ENCODE measurements at places on chromosomes 1 and 21.

- DNase-seq = peak; percentile 52
These were observed 27.8 kb upstream of the SUMO3 start for GRCh38 chr21:44845418-44846223.

GRCh38 chr1:229452956-229453801, 19.3 kb upstream of the ACTA1 start:
- DNase-seq = no peak

- DNase-seq = no peak
These were observed 514 bp downstream of the AGL start for GRCh38 chr1:99850459-99851291.

GRCh38 chr1:68180441-68181164, 51.7 kb downstream of the WLS start:
- no peak for DNase-seq

- DNase-seq = no peak
These were observed 30.9 kb downstream of the GPR137B start for GRCh38 chr1:236173174-236173767.

GRCh38 chr21:17631195-17631594, 18.5 kb upstream of the BTG3 start:
- DNase-seq = no peak

DNA sequence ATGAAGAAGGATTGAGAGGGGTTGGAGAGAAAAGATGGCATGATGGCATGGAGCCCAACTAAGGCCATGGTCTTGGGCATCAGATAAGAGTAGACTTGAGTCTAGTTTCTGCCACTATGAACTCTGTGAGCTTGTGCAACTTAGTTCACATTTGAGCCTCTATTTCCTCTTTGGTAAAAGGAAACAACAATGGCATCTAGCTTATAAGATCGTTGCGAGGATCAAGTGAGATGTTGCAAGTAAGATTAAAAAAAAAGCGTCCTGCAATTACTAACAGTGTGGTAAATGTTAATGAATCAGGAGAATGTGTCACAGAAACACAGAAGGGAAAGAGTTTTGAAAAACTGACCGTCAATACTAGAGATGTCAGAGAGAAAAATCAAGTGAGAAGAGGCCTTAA, 202.9 kb upstream of the FGGY start:
- no peak for DNase-seq

DNA sequence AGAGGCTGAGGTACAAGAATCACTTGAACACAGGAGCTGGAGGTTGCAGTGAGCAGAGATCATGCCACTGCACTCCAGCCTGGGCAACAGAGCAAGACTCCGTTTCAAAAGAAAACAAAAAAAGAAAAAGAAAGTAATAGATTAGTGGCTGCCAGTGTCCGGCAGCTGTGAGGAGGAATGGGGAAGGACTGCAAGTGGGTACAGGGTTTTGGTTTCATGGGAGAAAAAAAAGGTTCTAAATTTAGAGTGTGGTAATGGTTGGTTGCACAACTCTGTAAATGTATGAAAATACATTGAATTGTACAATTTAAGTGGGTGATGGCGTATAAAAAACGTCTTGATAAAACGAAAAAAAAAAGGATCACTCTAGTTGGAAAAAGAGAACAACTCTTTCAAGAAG, 6.7 kb downstream of the TAF1A start:
- DNase-seq = no peak

DNA sequence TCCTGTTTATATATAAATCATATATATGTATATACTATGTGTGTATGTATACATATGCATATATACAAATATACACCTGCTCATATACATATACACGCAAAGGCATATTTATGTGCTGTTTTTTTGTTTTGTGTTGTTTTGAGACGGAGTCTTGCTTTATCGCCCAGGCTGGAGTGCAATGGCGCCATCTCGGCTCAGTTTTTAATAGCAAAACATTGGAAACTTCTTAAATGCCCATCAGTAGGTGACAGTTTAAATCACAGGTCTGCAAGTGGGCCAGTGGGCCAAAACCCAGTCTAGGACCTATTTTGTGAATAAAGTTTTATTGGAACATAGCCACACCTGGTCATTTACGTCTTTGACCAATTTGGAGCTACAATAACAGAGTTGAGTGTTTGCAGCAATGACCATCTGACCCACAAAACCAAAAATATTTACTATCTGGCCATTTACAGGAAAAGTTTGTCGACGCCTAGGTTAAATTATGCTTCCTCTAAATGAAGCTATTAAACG, 132.3 kb downstream of the TOMM20 start:
- DNase-seq = no peak

- DNase-seq = no peak
These were observed 4.4 kb downstream of the NHLH1 start for GRCh38 chr1:160371346-160371631.

Data from CD4-positive, alpha-beta T cell treated with Interleukin-12 subunit alpha and Interleukin-12 subunit beta, for 1 hour (primary cell).